ENCODE measurements at places on chromosomes 2 and 18. TPM values are rescaled to one million over a fixed set of nuclear protein-coding genes. Genes with fewer than 3 reads are reported as not detected.

CDH2 gene
- 109 TPM for polyA plus RNA-seq

CACNB4 gene
- 15.5 TPM for polyA plus RNA-seq

LRRC30 gene
- 0.40 TPM for polyA plus RNA-seq

DNA sequence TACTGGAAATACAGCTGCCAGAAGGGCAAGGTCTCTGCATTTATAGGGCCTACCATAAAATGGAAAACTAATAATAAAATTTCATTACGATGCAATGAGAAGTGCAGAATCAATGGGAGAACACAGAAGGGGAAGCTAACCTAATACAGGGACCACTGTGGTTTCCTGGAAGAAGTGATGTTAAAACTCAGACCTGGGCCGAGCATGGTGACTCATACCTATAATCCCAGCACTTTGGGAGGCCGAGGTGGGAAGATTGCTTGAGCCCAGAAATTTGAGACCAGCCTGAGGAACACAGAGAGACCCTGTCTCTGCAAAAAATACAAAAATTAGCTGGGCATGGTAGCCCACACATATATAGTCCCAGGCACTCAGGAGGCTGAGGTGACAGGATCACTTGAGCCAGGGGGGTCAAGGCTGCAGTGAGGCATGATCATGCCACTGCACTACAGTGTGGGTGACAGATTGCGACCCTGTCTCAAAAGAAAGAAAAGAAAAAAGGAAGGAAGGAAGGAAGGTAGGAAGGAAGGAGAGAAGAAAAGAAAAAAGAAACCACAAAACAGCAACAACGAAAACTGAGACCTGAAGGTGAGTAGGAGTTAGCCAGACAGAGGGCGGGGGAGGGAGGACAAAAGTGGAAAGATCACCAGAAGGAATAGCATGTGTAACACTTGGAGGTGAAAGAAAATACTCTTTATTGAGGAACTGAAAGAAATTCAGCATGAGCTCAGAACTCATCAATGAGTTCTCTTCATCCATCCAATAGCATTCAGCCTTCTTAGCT lies 58.3 kb upstream of the DTNA start:
- DNase-seq: no peak

- no peak for DNase-seq
Measured at GRCh38 chr2:16123856-16124780, 183.8 kb downstream of the MYCN start.

- DNase-seq: no peak
Measured at GRCh38 chr2:142954493-142954892, 77.0 kb downstream of the KYNU start.

GRCh38 chr2:143142598-143142997 lies 13.4 kb downstream of the ARHGAP15 start:
- no peak for DNase-seq

- DNase-seq: no peak
Measured at GRCh38 chr2:100619951-100620350, 57.2 kb downstream of the PDCL3 start.

GRCh38 chr2:58860586-58860985 lies 619.5 kb upstream of the FANCL start:
- no peak for DNase-seq

- peak; percentile 76 for DNase-seq
Measured at GRCh38 chr18:51621113-51621863, 423.8 kb upstream of the MEX3C start.

- peak; percentile 86 for DNase-seq
Measured at GRCh38 chr2:11129598-11130449, 25.4 kb upstream of the SLC66A3 start.

DNA sequence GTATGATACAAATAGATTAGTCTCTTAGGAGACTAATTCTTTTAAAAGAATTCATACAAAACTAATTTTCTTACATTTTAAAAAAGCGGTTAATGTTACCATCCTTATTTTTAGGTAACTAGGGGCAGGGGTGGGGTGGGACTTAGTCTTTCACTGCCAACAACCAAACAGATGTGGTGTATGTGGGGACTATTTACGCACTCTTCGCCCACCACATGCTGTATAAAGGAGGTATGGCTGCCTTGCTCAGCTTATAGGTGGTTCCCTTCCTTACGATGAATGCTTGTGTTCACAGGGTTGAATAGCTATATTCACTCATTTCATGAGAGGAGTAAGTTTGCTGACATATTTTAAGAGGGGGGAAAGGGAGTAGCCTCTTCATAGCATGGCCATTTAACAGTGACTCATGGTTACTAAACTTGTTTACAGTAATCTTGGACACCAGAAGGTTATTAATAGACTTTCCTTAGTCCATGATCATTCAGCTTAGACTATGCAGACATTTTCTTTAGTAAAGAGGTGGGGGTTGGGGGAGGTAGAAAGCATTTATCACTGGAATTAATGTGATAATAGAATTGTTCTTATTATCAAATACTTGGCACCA lies 61.8 kb downstream of the CAB39 start:
- DNase-seq: no peak

GRCh38 chr2:42274863-42275262 lies 86.2 kb downstream of the COX7A2L start:
- no peak for DNase-seq
